NCI-H146 (cell line): ENCODE measurements at places on chromosomes 4 and X.

- no peak for DNase-seq
Measured at GRCh38 chr4:120498678-120499077, 423.8 kb downstream of the PRDM5 start.

GRCh38 chr4:145048817-145049216 lies 49.2 kb downstream of the ANAPC10 start:
- DNase-seq = no peak

GRCh38 chr4:140312100-140312499 lies 61.3 kb upstream of the SCOC start:
- no peak for DNase-seq

DNA sequence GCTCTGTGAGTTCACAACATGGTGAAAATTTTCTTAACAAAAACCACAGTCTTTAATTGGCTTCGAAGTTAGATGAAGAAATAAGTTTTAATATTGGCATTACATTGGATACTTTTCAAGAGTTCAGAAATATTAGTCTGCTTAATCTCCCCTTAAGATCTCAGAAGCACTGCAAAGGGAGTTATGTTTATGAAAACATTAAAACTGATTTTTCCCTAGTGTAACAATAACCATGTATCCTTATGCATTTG lies 1.5 kb downstream of the SETD7 start:
- no peak for DNase-seq

- DNase-seq = no peak
Measured at GRCh38 chrX:46255046-46255445, 290.2 kb downstream of the ZNF674 start.

GRCh38 chr4:38757945-38758600 lies 24.7 kb downstream of the TLR10 start:
- DNase-seq = no peak

- DNase-seq = no peak
Measured at GRCh38 chrX:95823796-95824195, 860.8 kb upstream of the DIAPH2 start.

DNA sequence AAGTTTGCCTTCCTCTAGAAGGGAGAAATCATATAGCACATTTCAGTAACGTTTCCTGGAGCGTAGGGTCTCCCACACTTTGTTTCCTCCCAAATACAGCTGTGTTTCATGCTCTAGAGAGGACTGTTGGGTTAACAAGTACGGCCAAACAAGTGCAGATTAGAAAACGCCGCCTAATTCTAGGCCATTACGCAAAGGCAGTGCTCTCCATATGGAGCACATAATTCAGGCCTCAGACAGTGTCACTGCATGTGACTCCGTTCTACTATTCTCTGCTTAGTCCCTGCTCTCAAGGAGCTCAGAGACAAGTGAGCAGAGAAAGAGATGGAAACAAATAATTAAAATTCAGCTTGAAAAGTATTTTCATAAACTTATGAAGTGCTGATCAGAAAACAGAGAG lies 11.6 kb downstream of the ZNF827 start:
- no peak for DNase-seq

- no peak for DNase-seq
Measured at GRCh38 chr4:3872834-3873313, 106.7 kb downstream of the ADRA2C start.

- no peak for DNase-seq
Measured at GRCh38 chr4:40962551-40963180, 212.9 kb downstream of the NSUN7 start.

GRCh38 chr4:70788733-70789132 lies 51.0 kb downstream of the GRSF1 start:
- no peak for DNase-seq

GRCh38 chr4:173521467-173522159 lies 8.4 kb downstream of the HAND2 start:
- no peak for DNase-seq

- DNase-seq = no peak
Measured at GRCh38 chr4:142752202-142752786, 93.8 kb downstream of the INPP4B start.

GRCh38 chr4:147768113-147768512 lies 36.2 kb downstream of the ARHGAP10 start:
- no peak for DNase-seq

GRCh38 chr4:109764789-109765402 lies 35.0 kb upstream of the PLA2G12A start:
- no peak for DNase-seq

GRCh38 chrX:41664908-41665307 lies 23.9 kb upstream of the GPR34 start:
- DNase-seq = no peak

- no peak for DNase-seq
Measured at GRCh38 chr4:18296411-18296810, 274.9 kb upstream of the LCORL start.

GRCh38 chrX:53320543-53321229 lies 39.3 kb upstream of the IQSEC2 start:
- DNase-seq = peak; percentile 6

DNA sequence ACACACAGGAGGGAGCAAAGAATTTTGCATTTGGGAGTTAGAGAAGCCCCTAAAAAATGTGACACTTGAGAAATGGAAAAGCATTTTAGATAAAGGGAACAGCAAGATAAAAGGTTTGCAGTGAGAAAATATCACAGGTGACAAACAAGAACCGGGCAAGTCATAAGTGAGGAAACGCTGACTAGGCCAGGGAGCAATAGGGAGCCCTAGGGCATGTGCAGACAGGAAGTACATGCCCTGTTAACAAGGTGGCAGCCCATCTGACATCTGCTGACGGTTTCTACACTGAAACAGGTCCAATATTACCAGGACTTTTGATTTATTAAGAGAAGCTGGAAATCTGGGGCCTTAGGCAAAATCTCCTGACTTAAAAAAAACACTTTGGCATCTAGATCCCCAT lies 4.0 kb upstream of the IL13RA1 start:
- DNase-seq = peak; percentile 3

- no peak for DNase-seq
Measured at GRCh38 chr4:83851261-83852084, 315.6 kb downstream of the GPAT3 start.

- DNase-seq = no peak
Measured at GRCh38 chr4:74111990-74112389, 13.0 kb upstream of the CXCL2 start.

- no peak for DNase-seq
Measured at GRCh38 chr4:2939383-2940243, 23.6 kb downstream of the NOP14 start.

DNA sequence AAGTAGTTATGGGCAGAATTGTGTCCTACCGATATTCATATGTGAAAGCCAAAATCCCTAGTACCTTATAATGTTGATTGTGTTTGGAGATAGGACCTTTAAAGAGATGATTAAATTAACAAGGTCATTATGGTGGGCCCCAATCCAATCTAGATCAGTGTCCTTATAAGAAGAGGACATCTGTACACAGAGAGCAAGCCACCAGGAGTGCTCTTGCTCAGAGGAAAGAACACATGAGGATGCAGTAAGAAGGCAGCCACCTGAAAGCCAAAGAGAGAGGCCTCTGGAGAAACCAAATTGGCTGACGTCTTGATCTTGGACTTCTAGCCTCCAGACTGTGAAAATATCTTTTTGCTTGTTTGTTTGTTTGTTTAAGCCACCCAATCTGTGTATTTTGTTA lies 1290.8 kb upstream of the PABPC4L start:
- no peak for DNase-seq

DNA sequence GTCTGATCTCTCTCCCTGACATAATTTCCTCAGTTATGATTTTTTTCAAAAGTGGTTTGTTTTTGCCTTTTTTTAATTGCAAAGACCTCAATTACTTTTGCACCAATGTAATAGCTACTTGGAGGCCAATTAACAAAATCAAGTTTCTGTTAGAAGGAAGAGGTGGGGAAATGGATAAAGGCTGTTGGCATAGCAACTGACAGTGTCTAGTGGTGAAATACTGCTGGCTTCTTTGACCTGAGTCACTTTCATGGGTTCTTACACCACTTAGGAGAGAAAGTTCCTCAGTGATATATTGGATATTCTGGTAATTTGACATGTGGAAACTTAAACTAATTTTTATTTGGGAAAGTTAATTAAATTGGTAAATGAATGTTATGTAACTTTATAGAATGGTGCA lies 26.5 kb upstream of the ATP8A1 start:
- no peak for DNase-seq

- peak; percentile 9 for DNase-seq
Measured at GRCh38 chrX:15930585-15930984, 76.0 kb upstream of the AP1S2 start.

DNA sequence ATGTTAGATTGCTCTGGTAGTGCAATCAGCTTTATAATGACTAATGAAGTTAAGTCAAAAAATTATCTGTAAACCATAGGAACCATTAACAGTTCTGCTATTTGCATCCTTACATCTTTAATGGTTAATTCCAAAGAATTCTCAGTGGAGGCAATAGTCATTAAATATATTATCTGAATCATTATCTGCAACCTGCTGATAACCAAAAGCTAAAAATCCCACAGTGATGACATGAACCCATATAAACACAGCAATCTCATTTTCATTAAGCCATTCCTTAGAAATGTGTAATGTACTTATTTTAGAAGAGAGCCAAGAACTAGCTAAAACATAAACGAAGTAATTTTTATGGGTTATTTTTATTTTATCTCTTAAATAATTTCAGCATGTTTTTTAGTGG lies 60.2 kb downstream of the MAGEB16 start:
- no peak for DNase-seq

DNA sequence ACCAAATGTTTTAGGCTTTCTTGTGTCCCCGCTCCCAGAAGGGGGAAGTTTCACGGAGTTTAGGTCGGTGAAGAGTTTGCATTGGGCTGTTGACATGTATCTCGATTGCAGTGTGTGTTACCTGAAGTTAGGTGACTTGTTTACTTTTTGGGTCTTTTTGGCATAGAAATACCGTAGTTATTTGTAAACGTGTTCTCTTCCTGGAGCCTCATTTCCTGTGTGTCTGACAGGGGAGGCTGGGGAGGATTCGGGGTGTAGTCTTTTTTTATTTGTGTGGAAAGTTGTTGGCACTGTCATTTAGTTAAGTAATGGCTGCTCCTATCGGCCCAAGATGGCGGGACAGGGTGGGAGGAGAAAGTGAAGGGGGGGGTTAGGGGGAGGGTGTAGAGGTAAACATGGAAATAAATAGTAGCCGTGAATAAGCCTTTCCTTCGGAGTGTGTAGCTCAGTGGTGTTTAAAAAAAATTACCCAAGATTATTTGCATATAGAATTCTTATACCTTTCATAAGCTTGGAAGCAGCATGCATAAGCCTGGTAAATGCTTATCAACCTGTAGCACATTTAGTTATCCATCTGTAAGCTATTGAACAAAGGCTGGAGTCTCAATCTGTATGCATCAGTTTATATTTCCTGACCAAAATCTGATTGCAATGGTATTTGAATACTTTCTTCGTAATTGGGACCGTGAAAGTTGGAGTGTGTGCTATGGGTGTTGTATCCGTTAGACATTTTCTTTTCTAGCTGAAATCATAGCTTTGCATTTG lies 1.6 kb downstream of the KDM6A start:
- DNase-seq = peak; percentile 27

DNA sequence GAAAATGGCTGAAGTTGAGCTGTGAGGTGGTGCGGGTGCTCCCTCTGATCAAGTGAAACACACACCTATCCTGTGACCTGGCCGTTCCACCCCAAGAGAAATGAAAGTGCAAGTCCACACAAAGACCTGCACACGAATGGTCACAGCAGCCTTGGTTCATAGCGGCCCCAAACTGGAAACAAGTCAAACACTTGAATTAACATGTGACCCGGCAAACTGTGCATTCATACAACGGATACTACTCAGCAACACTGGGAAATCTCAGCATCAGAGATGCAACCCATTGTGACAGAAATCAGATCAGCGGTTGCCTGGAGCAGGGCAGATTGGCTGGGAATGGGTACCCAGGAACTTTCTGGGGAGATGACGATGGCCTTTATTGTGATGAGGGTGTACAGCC lies 7.6 kb downstream of the G6PD start:
- no peak for DNase-seq

GRCh38 chr4:42235304-42236021 lies 83.0 kb upstream of the BEND4 start:
- DNase-seq = no peak

- no peak for DNase-seq
Measured at GRCh38 chr4:169715826-169716225, 41.9 kb downstream of the HPF1 start.

DNA sequence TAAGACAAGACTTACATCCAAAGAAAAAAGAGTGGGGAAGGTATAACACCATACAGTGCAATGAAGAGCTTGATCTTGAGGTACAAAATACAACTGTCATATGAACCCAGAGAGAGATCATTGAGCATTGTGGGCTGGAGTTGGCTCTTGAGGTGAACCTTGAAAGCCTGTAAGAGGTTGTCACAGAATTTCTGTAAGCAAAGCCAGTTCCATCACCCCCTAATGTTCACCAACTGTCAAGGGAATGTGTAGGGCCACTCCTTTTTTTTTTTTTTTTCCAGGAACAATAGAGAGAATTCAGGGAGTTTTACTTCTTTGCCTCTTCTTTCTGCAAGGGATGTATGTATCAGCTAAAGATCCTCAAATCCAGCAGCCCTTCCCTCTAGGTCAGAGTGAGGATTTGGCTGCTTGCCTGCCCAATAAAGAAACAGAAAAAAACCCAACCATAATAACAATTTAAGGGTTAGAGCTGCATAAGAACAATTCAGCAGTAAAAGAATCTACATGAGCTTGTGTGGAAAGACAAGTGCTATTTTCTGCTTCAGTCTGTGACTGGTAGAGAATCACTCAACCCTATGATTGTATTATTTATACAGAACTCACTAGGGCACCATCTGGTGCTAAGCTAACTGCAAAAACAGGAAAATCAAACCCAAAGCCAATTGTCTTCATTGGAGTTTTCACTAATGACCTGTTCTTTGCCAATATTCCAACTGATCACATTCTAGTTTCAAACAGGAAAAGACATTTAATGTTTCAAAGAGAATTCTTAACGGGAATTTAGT lies 217.5 kb upstream of the TEX13C start:
- no peak for DNase-seq

DNA sequence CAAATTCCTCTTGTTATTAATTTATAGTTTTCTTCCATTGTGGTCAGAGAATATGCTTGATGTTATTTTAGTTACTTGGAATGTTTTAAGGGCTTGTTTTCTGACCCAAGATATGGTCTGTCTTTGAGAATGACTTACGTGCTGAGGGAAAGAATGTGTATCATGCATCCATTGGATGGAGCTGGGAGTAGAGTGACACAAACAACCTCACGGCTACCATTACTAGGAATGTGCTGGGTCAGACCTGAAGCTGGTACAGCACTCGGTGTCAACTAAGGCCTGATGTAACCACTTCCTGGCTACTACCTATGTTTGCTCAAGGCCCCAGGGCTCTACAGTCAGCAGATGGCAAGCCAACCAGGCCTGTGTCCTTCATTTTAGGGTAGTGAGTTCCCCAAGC lies 257.8 kb downstream of the FAT4 start:
- DNase-seq = no peak

- DNase-seq = no peak
Measured at GRCh38 chrX:46929439-46930261, 17.4 kb downstream of the JADE3 start.

DNA sequence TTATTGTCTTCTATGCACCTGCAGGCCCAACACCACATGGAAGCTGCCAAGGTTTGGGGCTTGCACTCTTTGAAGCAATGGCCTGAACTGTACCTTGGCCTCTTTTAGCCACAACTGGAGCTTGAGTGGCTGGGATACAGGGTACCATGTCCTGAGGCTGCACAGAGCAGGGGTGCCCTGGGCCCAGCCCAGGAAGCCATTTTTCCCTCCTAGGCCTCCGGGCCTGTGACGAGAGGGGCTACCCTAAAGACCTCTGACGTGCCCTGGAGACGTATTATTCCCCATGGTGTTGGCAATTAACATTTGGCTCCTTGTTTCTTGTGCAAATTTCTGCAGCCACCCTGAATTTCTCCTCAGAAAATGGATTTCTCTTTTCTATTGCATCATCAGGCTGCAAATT lies 519.9 kb upstream of the MAGEB18 start:
- DNase-seq = no peak

GRCh38 chr4:135197641-135198040 lies 996.1 kb upstream of the PABPC4L start:
- no peak for DNase-seq
